Activated CD4-positive, CD25-positive, alpha-beta regulatory T cell treated with anti-CD3 and anti-CD28 coated beads, Interleukin-2, amount 50 U/mL, for 72 hours (primary cell): ENCODE measurements at places on chromosomes 7 and 10.

DNA sequence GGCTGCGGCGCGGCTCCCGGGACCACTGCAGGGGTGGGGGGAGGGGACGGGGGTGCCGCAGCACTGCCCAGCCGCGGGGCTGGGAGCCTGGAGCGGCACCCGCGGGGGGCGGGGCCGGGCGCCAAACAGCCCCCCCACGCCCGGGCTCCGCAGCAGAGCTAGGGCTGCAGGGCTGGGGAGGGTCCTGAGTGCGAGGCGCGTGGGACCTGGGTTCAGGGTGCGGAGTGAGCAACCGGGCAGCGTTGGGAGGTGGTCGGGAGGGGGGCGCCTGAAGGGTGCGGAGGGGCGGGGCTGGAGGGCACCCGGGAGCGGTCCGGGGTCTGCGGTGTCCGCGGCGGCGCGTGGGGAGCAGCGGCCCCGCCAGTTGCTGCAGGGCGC is 528 bp downstream of the CAMK2G start:
- DNase-seq, result no peak

- DNase-seq, result no peak
These were observed 26.4 kb downstream of the DRGX start for GRCh38 chr10:49369216-49370162.

DNA sequence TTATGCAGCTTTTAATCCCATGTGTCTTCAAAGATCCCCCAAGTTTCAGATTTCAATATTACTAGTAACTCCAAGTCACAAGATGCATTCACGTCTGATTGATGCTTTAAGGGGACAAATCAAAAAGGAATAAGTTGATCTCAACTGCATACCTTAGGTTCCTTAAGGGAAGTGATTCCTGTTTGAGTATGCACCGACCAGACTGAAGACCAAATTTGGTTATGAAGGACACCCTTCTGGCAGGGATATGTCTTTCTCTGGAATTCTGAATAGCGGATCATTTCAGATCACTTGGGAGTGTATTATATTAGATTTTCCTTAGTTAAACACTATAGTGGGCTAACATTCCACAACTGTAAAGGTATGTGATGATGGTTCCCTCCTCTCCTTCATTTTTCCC is 4.3 kb downstream of the KIF5B start:
- no peak for DNase-seq

GRCh38 chr7:36304099-36304425 is 85.6 kb upstream of the ANLN start:
- DNase-seq, result no peak

DNA sequence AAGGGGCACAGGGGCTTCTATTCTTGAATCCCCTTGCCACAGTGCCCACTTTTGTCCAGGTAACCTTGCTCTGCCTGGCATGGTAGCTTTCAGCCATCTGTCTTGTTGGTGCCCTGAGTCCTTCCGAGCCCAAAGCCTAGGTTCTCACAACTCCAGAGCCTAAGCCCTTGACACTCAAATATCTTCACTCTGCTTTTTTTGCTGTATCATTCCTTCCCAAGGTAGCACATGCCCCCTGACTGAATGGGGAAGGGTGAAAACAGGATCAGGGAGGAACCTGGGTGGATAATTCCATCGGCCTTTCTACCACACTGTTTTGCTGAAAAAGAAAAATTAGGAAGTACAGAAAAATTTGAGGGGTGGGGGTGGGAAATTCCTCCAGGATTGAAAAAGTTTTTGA is 37.6 kb downstream of the LDB3 start:
- no peak for DNase-seq

GRCh38 chr10:69232252-69232651 is 12.1 kb downstream of the HKDC1 start:
- no peak for DNase-seq

DNA sequence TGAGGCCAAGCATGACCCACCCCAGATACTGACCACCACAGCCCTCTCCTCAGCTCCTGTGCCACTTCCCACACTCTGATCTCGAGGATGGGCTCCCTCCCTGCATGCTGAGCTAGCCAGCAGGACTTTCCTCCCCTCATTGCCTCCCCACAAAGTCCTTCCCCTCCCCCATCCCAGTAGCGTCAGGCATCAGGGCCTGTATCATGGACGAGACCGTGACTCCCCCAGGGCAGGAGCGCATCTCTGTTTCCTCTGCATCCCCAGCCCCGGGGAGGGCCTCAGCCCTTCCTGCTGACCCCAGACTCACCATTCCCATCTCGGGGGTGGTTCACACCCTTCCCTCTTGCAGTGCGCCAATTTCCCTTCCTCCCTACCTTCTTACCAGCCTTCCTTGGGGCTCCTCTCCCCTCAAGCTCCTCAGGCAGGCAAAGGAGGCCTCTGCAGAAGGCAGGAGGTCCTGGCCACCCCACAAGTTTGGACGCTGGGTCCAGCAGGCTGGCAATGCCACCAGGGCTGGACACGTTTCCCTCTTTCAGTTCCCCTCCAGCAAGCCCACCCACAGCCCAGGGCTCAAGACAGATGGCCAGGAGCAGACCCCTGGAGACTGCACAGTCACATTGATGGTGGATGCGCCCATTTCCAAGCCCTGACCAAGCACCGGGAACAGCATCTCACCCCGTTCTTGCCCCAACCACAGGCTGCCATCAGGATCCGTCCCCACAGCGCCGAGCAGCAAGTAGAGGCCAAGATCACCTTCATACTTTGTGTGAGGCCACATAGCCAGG is 36.5 kb downstream of the GRID1 start:
- no peak for DNase-seq

DNA sequence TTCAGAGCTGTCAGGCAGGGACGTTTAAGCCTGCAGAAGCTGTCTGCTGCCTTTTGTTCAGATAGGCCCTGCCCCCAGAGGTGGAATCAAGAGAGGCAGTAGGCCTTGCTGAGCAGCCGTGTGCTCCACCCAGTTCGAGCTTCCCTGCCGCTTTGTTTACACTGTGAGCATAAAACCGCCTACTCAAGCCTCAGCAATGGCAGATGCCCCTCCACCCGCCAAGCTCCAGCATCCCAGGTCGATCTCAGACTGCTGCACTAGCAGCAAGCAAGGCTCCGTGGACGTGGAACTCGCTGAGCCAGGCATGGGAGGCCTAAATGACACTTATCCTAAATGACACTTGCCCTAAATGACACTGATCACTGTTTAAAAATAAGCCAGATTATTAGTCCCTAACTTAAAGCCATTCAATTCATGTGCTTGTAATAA is 6.8 kb upstream of the ASB15 start:
- no peak for DNase-seq

GRCh38 chr10:13942035-13942434 is 355.3 kb downstream of the PRPF18 start:
- DNase-seq, result no peak

DNA sequence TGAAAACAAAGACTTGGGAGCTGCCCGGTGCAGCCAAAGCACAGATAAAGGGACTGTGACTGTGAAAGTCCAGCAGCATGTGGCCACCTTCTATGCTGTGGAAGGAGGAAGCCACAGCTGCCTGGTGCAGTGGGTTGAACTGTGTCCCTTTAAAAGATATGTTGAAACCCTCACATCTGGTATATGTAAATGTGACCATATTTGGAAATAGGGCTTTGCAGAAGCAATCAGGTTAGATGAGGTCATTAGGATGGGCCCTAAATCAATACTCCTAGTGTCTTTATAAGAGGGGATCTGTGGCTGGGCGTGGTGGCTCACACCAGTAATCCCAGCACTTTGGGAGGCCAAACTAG is 136.9 kb downstream of the GLI3 start:
- no peak for DNase-seq

DNA sequence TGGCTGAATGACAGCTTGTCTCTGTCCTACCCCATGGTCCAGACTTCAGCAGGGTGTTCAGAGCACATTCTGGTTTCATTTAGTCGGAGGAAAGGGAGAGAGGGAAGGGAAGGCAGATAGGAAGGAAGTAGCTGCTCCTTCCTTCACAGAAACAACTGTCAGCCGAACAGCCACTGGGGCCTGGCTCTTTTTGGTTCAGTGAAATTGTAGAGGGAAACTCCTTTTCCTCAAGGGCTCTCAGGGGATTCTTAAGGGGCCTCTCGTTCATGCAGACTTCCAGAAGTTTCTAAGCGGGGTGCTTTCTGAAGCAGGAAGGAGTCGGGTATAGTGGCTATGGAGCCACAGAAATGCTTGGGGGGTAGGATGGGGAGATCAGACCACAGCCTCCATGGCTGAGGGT is 56.4 kb downstream of the TLL2 start:
- no peak for DNase-seq

- no peak for DNase-seq
These were observed 4.1 kb downstream of the MMS19 start for GRCh38 chr10:97494151-97494550.

DNA sequence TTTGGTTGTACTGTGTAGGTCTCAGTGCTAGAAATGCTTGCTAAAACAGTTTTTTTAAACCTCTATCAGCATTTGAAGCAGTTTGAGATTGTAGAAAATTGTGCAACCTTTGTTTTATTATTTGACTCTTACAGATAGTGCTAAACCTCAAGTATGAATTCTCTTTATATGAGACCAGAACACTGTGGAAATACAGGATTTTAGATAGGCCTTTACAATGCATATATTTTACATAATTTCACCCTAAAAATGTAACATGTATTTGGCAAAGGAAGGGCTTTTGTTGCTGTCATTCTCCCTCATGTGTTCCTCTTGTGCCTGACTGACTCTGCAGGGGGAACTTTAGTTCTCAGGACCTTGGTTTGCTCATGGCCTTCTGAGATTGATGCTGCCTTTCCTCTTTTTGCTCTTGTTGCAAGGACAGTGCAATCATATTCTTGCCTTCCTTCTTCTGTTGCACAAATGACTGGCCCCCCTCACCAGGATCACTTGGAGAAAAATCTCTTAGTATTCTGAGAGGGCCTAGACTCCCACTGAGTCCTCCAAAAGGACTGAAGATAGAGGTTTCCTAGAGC is 188.7 kb downstream of the PPP1R9A start:
- DNase-seq, result no peak

GRCh38 chr7:22633286-22633953 is 93.6 kb upstream of the IL6 start:
- DNase-seq, result no peak

DNA sequence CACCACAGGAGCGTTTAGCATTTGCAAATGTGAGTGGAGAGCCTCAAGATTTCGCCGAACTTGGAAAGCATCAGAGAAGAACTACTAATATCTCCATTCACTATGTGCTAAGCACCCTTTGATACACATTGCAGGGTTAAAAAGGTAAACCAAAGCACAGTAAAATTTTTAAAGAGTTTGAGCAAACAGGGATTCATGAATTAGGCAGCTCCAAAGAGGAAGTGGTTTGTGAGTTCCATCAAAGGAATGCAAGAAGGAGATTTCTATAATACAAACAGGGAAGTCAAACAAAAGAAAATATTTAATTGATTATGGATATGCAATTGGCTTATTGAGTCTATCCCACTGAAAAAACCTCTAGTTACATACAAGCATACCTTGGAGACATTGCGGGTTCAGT is 81.1 kb upstream of the TMEM72 start:
- no peak for DNase-seq

GRCh38 chr10:104067525-104067924 is 18.2 kb downstream of the COL17A1 start:
- no peak for DNase-seq

GRCh38 chr7:130966246-130967009 is 232.4 kb upstream of the KLF14 start:
- no peak for DNase-seq

GRCh38 chr7:129698516-129699418 is 87.2 kb downstream of the NRF1 start:
- no peak for DNase-seq

- no peak for DNase-seq
These were observed 15.8 kb downstream of the GTPBP4 start for GRCh38 chr10:1003884-1004670.

DNA sequence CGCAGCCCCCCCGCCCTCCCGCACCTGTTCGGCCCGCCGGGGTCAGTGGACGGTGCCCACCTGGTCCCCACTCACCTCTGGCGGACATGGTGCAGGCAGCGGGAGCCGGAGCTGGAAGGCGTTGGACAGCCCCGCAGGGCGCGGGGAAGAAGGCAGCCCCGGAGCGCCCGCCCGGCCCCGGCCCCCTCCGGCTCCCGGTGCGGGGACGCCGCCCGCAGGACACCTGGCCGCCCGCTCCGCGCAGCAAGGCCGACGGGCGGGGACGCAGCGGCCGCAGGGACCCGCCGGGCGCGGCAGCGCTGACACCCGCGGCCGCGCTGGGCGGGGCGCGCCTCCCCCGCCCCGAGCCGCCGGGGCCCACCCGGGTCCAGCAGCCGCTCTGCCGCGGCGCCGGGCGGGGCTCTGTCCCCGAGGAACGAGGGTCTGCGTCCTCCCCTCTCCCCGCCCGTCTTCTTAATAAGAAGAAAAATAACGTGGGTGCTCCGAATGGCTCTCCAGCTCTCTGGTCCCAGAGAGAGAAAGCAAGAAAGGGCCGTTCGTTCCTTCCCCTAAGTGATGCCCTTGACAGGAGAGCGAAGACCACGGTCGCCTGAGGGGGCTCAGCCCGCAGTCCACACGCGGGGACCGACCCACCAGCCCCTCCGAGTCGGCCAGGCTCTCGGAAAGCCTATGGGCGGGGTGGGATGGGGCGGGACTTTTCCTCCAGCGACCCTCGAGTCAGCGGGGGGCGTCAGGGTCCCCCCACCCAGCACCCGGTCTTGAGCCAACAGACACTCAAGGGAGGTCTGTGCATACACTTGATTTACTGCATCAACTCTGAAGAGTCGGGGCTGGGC is 53.4 kb upstream of the FHIP2A start:
- DNase-seq, result no peak

DNA sequence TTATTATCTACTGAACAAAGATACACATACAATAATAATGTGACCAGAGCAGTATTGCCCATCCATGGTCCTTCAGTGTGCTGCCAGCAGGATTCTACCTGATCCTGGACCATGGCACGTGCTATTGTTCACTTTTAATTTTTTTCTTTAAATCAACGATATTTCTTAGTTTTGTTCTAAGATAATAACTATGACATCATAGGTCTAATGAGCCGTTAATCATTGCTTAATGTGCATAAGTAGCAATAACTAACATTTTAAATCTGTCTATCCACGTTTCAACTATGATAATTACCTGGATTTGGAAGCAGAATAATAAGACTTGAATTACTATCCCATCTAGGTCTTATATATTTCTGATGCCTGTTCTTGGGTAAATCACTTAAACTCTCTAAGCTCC is 253.8 kb downstream of the SORCS1 start:
- no peak for DNase-seq

DNA sequence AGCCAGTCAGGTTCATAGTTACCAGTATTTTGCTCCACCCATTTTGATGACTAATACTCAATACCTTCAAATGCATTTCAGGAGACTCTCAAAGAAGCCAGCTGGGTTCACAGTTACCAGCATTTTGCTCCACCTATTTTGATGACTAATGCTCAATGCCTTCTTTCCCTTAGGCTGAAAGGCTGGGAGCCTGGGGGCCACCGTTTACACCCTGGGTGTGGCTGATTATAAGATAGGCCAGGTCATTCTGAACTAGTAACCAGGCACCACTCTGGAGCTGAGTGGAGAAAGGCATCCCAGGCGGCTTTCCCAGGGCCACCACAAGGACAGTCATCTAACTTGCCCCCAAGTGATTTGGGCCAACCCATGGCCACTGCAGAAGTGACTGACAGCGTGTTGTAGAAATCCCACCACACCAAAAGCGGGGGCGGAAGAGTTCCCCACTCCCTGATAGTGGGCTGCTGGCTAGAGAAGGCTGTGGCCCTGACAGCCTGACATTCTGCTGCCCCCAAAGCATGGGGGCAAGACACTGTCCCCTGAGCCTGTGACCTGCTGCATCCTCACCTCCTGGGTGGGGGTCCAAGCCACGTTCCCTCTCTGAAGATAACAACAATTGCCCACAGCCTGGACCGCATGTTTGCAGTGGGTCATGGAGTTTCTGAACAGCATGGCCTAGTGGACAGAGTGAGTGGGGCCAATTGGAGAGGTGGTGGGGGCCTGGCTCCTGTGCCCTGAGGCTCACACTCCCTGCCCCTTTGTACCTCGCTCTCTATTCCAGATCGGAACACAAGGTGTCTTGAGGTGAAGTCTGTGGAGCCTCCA is 23.0 kb upstream of the ZNF488 start:
- no peak for DNase-seq
